Stimulated activated CD8-positive, alpha-beta memory T cell treated with anti-CD3 and anti-CD28 coated beads, Interleukin-7, amount 100 ng/mL, for 4 hours (primary cell): ENCODE measurements at places on chromosomes 2 and 18.

DNA sequence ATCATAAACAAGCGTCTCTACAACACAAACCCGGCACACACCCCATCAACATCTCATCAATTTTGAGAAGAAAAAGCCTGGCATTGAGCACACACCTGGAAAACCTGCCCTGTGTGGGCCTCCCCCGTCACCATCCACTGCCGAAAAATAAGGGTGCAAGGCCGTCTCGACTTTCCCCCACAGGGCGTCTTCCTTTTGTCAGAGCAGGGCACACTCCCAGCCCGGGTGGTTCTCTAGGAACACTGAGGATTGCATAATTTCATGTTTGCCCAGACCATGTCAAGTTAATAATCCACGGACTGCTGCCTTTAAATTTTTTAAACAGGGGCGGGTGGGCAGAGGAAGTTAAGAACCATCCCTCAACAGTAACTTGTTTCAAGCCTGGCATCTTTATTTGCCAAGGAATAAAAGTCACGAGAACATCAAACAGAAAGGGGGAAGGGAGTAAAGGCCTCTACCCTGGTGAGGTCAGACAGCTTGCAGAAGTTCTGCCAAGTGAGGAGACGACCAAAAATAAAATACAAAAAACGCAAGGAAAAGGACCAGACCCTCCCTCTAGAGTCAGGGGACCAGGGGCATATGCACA, 2.1 kb downstream of the TFCP2L1 start:
- no peak for DNase-seq

- no peak for DNase-seq
These were observed 450 bp downstream of the KCNH7 start for GRCh38 chr2:162838136-162838497.

- no peak for DNase-seq
These were observed 107.8 kb downstream of the PRELID3A start for GRCh38 chr18:12515550-12515949.

GRCh38 chr2:96106991-96107707, 9.2 kb downstream of the ADRA2B start:
- no peak for DNase-seq
